ENCODE measurements at places on chromosomes 1 and 21.

DNA sequence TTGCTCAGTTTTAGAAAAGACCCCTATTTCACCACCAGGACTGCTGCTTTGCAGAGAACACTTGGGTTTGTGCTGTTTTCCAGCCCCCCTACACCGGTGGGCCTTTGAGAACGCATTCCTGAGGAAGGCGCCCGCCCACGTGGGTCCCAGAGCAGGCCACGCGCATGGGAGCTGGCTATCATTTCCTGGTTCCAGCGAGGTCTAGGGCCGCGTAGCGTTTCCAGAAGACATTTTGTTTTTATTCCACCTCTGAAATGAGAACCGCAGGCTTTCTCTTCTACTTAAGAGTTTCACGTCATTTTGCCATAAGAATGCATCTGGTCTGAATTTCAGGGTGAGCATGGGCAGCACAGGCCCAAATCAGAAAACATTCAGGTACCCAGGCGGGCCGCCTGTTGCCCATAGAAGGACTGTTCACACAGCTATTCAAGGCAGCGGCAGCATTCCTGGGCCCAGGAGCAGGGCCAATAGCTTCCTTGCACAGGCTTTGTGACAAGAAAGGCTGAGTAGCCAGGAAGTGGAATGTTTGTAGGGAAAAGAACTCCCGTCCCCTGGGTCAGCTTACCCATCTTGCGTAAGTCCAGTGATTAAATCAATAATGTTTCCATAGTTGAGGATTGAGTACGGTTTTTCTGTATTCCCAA is 1.4 kb upstream of the KLHL21 start:
- no peak for DNase-seq

DNA sequence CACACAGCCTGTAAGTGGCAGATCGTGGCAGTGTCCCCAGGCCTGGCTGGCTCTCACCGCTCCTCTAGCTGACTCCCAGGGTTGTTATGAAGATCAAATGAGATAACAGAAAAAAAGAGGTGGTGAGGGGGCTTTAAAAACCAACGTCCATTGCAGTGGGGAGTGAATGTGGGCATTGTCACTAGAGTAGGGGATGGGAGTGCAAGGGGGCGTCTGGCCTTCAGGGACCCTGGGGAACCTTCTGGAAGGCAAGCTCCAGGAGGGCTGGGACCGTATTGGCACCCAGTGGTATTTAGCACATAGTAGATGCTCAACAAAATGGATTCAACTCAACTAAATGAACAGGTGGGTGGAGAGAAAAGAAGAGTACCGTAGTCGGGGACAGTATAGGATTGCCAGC is 3.4 kb downstream of the PLA2G2D start:
- no peak for DNase-seq

- no peak for DNase-seq
Measured at GRCh38 chr21:44372616-44373015, 19.2 kb downstream of the TRPM2 start.

DNA sequence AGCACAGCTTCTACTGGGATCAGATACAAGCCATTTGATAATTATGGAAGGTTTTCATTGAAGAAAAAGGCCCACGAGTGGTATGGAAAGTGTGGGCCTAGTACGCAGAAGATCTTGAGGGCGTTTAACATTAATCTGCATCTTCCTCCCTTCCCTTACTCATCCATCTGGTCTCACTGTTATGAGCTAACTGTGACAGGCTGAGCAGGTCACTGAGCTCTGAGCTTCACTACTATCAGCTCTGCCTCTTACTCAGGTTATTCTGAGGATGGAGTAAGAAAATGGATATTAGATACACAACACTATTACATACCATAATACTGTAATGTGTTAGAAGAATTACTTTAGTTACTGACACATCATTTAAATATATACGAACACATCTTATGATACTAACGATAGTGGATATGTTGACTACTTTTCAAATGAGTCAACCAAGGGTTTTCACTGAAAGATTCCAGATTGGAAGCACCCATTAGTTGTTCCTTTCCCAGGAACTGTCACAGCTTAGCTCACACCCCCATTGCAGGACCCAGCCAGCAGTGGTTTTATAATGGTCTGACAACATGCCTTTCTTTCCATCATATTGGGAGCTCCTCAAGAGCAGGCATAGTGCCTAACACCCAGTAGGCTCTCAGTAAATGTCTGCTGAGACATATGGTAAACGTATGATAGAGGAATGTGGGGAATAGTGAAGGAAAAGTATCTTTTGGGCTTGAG is 97.8 kb upstream of the C8B start:
- DNase-seq: no peak

DNA sequence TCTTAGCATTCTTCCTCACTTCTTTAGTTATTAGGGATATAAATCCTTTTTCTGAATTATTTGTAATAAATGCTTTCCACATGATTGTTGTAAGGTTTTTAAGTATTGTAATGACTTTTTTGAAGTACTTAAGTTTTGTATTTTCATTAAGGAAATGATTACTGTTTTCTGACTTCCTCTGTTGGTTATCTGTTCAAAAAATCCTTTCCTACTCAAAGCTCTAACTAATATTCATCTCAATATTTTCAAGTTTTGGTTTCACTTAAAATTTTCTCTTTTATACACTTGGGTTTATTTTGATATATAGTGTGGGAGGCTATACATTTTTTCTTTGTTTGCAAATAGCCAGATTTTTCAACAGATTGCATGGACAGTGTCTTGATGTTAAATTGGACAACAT is 59.9 kb upstream of the NHLH2 start:
- DNase-seq: no peak

GRCh38 chr1:152188673-152189591 is 29.9 kb upstream of the RPTN start:
- peak; percentile 64 for DNase-seq

DNA sequence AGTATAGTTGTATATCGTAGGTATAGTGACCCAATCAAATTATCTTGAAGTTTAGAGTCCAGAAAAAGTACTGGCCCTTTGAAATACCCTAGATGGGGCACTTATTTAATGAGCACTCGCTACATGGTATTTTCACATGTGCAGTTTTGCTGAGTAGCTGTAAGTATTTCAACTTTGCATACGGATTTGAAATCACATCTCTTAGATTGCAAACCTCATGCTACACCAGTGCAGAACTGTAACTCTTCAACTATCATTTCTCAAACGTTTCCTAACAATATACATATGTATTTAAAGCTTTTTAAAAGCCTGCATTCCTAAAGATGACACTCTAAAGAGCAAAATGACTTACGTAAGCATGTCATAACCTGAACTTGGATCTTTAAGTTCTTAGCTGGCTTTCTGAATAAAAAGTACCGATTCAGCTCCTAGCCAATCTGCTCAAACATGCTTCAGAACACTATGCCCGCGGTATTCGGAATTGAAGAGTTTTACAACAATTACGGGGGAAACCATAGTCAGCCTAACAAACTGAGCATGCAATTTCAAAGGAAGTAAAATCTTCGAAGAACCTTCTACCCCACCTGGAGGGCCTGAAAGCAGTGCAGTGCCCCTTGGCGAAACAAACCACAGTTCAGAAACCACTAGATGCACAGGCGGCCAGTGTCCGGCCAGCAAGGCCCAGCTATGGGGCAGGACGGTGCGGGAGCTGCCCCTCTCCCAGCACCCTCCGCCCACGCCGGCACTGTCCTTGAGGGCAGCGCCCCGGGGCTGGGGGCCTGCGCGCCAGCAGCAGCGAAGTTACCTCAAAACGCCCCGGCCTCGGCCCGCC is 863 bp downstream of the FH start:
- DNase-seq: peak; percentile 9

- DNase-seq: peak; percentile 29
Measured at GRCh38 chr1:89199525-89200031, 836 bp upstream of the GBP4 start.

GRCh38 chr1:80837066-80837465 is 963.7 kb upstream of the ADGRL2 start:
- no peak for DNase-seq

- peak; percentile 69 for DNase-seq
Measured at GRCh38 chr1:58739856-58740466, 40.1 kb upstream of the MYSM1 start.

DNA sequence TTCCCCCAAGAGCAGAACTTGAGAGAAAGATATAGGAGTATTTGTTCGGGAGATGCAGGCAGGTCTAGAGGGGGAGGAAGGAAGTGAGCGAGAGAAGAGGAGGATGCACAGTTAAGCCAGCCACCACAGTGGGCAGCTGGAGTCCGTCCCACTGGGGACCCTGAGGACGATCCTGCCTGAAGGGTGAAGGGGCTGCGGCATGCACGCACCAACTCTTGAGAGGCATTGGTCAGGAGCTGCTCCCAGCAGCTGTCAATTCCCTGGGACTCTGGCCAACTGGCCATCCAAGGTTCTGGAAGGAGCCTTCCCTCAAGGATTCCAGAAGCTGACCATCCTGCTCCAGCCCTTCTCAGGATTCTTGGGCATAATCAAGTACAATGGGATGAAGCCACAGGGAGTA is 246.9 kb downstream of the MATN1 start:
- DNase-seq: no peak

- DNase-seq: peak; percentile 64
Measured at GRCh38 chr1:92538048-92538412, 51.3 kb upstream of the GFI1 start.

GRCh38 chr1:40982721-40983120 is 3.2 kb downstream of the CTPS1 start:
- no peak for DNase-seq

DNA sequence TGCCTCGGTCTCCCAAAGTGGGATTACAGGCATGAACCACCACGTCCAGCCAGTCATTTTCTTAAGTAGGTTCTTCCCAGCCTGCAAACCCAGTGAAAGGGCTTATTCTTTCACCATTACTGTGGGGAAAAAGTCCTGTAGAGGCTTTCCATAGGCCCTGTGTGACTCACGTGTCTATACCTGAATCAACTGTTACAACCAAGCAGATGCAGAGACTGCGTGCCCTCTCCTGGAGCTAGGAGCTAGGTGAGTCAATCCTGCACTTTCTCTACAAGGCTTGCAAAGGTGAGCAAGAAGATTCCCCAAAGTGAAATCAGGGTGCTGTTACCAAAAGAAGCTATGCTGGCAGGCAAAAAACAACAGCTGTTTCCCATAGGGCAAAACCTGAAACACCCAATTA is 13.8 kb upstream of the MPZL1 start:
- DNase-seq: no peak

GRCh38 chr1:173009597-173009996 is 41.1 kb downstream of the TNFSF18 start:
- DNase-seq: no peak

GRCh38 chr1:163071405-163072255 is 2.5 kb downstream of the RGS4 start:
- peak; percentile 27 for DNase-seq

DNA sequence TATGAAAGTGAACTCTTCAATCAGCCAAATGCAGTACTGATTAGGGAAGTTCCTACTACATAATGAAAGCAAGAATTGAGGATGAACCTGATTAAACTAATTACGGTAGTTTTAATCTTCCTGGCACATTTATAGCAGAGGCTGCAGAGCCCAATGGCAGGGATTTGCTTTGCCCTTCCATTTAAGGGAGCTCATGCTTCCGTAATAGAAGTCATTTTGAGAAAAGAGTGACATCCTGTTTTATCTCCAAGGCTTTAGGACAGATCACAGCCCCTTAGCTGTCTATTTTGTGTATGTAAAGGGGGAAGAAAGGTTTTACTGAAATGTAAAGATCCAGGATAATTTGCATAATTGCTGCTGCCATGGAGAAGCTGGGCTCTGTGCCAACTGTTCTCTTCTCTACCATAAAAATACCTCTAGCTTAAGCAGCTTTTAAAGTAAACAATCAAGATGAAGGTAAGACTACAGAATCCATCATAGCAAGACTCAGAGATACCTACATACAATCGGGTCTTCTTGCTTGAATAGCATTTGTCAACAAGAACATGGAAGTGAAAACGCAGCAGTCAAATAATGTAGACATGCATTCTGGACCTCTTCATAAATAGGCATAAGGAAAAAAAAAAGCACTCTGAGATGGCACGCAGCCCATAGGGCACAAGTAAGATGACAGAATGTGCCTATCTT is 62.5 kb downstream of the ASH1L start:
- DNase-seq: peak; percentile 33

GRCh38 chr1:226572325-226572726 is 23.8 kb downstream of the STUM start:
- DNase-seq: no peak

- DNase-seq: no peak
Measured at GRCh38 chr1:52125736-52126359, 16.0 kb upstream of the ZFYVE9 start.

- DNase-seq: no peak
Measured at GRCh38 chr1:28927648-28928313, 13.4 kb downstream of the EPB41 start.

DNA sequence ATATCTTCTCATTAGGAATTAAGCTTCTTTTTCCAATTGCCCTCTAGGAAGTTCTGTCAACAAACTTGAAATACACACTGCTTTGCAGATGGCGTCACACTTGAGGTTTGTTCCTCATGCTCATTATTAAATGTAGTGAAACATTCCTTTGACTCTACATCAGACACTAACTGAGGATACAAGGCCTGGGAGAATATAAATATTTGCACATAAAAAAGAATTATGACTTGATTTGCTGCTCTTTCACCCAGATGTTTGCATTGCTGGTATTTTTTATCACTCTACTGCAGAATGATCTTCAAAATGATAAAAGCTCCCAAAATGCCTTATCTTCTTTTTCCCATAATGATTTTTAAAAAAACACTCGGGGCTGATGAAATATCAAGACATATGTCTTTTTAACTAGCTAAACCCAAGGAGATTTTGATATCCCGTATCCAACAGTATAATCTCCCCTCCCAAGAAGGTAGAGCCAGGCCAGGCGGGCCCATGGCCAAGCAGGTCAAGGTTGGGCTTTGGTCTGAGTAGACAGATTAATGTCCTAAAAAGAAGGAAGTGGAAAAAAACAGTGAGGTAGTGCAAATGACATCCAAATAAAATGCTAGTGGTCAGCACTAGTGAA is 264.6 kb downstream of the HHIPL2 start:
- DNase-seq: no peak

GRCh38 chr1:58888833-58889232 is 105.0 kb upstream of the JUN start:
- DNase-seq: no peak

GRCh38 chr1:222896630-222897526 is 82.0 kb downstream of the DISP1 start:
- DNase-seq: no peak

DNA sequence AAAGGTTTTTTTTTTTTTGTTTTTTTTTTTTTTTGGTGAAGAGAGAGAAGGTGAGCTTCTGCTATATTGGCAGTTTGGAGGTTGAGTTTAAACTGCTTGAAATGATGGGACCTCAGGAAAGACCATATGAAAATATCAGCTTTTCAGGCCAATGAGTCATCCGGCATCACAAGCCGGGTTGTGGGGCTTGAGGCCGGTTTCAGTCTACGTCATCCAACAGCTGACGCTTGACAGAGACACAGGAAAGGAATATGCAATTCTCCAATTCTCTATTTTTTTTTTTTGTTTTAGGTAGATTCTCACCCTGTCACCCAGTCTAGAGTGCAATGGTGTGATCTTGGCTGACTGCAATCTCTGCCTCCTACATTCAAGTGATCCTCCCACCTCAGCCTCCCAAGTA is 52.4 kb downstream of the KCNJ6 start:
- no peak for DNase-seq

Measured in GM13976 (cell line).